A549 (cell line): ENCODE measurements at places on chromosomes 4 and X. TPM values are rescaled to one million over a fixed set of nuclear protein-coding genes. Genes with fewer than 3 reads are reported as not detected.

DNA sequence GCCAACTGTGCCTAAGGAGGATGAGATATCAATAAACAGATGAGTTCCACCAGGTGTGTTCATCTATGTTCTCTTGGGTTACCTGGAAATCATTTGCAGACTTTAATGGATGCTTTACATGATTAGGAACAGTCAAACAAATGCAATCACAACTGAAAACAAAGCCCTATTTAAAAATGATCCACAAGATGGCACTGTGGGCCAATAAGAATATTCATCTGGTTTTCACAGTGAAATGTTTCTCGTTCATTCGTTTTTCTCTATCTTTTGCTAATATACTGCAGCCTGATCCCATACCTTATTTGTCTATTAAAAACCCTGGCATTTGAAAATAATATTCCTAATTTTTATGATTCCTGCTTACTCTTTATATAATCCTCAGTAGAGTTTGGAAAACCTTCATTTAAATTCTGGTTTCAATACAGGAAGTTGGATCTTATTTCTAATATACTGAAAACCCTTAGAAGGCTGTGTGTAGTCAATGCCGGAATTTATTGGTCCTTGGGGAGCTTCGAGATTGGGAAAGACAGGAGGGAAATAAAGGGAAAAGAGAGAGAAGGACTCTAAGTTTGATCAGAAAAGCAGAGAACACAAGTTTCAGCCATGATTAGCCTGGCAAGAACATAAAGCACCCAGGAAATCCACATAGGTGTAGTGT is 63.8 kb upstream of the TAPT1 start:
- DNase-seq, result peak; percentile 17

DNA sequence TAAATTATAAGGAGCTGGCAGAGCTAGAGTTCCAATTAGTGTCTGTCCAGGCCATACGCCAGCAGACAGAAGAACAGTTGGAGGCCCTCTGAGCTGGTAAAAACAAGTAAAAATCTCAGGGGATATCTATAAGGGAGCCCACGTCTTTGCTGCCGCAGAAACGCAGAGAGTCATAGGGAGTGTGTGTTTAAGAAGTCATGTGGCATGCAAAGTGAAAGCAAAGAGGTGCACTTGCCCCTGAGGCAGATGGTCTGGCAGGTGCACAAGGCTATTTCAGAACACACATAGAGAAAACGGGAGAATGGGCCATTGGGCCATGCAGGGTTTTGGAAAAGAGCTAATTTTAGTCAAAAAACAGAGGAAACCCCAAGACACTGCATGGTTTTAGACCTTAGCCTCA is 92.7 kb downstream of the NAP1L3 start:
- DNase-seq, result no peak

GRCh38 chr4:188839704-188840103 is 700.5 kb downstream of the TRIML1 start:
- DNase-seq, result no peak

DNA sequence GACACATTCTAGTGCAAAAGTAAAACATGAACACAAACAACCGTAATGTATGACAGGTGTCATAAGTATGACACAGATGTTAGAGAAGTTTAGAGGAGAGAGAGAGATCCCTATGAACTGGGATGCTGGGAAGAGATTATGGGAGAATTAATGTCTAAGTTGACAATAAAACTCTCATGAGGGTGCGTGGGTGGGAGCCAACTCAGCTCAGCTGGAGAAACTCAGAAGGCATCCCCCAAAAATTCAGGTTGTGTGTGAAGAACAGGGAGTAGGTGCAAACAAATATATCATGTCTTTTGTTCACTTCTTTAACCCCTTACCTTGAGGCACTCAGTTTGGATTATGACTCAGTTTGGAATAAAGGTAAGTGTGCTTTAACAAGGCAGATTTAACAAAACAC is 484.1 kb downstream of the INPP4B start:
- no peak for DNase-seq

- no peak for DNase-seq
Measured at GRCh38 chr4:173289353-173289727, 44.8 kb downstream of the HMGB2 start.

- DNase-seq, result no peak
Measured at GRCh38 chr4:5705647-5706320, 2.6 kb downstream of the EVC2 start.

- DNase-seq, result peak; percentile 52
Measured at GRCh38 chrX:110146521-110146920, 143.6 kb downstream of the TMEM164 start.

DNA sequence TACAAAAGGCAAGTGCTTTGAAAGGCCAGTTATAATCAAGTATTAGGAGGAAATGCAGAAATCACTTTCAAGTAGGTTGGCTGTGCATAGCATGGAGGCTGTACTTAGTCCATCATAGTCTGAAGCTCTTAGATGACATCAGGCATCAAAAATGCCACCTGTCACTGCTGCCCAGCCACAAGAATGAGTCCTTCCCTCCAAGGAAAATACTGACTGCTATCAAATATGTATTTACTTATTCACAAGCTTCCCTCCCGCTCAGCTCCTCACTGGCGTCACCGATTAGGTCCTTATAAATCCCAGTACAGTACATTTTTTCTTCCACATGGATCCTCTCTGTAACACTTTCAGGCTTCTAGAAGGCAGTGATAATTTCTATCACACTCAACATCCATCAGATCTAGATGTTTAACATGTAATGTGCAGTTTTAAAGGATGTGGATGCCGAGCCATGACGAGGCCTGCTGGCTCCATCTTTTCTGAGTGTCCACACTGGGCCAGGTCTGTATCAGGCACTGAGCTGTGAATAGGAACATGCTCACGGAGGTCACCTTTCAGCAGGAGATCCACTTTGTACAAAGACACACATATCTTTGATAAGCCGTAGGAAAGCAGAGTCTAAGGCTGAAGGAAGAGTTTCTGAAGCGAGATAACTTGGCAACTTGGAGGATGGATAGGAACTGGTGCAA is 121.9 kb downstream of the PALLD start:
- peak; percentile 52 for DNase-seq

DNA sequence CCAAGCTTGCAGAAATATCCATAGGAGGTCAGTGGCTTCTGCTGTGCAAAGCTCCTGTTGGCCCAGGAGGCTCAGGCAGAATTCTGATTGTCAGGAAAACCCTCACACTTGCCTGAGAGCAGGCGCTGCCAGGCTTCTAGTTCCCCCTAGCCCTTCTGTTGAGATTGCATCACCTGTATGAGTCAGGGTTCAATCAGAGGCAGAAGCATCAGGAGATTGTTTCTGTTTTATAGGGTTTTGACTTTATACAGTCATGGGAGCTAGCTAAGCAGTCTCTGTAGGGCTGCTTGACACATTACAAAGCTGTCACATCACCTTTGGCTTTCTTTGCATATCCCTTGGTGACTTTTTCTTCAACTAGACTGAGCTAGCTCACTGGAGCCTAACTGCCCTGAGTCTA is 27.8 kb downstream of the DIPK2B start:
- peak; percentile 55 for DNase-seq

DNA sequence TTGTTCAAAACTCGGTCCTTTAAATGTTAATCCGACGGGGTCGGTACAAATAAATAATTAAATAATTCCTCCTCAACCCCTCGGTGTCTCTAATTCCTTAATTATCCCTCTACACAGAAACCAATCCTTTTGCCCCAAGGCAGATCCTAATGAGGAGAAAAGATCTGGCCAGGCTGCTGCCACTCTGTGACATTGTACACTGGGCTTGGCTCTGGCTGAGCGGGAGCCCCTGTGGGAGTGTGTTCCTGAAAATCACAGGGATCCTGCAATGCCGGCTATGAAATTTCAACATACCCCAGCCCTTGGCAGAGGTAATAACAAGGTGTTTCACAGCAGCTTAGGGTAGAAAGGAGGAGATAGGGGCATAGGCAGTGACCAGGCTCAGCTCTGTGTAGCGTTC is 96.0 kb downstream of the DHRSX start:
- DNase-seq, result no peak

DNA sequence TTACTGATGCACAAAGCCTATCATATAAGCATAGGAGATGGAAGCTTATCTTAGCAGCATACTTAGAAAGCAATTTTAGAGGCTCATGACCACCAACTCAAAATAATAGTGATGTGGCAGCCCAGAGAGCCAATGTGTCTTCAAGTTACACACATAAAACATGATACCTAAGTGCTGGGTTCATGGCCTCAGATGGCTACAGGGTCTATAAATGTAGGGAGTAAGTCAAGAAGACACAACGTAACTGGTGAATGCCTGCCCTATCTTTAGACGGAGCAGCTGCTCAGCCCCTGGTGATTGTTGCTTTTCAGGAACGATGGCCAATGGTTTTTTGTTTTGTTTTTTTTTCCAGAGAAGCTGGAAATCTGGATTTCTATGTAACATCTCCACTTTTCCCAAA is 42.8 kb downstream of the RNF150 start:
- no peak for DNase-seq

- DNase-seq, result no peak
Measured at GRCh38 chrX:37686369-37686995, 891 bp downstream of the XK start.

- no peak for DNase-seq
Measured at GRCh38 chrX:82585868-82586267, 922.2 kb upstream of the POU3F4 start.

GRCh38 chr4:148225639-148226038 is 216.6 kb downstream of the NR3C2 start:
- no peak for DNase-seq

GRCh38 chrX:130174045-130174704 is 2.4 kb downstream of the RAB33A start:
- DNase-seq, result no peak

- no peak for DNase-seq
Measured at GRCh38 chr4:168021666-168022065, 70.7 kb upstream of the ANXA10 start.

DNA sequence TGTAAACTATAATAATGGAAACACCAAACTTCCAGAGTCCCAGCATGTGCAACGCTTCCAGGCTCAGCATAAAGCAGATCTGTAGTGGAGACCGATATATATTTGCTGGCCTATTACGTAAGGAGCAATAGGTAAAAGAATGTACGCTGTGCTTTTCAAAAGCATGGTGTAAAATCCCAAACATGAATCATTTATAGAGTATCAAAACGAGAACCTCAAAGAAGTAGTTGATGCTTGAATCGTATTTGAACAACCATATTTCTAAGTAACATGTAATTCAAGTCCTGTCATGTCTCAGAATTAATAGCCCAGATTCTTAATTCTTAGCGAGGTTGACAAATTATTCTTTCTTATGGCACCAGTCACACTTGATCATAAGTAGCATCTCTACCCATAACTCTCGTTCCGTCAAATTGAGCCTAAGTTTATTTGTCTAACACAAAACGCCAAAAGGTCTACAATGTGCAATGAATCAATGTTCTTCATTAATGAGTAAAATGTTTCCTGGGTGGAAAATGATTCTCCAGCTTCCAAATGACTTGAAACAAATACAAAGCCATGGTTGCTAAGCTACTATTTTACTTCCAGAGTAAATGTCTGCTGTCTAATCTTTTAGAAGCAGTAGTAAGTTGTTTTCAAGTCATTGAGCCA is 811.5 kb upstream of the FRG1 start:
- DNase-seq, result no peak

NFXL1 gene
- 7.1 to 8.4 TPM (median 7.1 TPM) in 3 replicates for polyA plus RNA-seq

WDR17 gene
- 2.1 to 2.4 TPM (median 2.1 TPM) in 3 replicates for polyA plus RNA-seq

MAPK10 gene
- 0.64 to 1.4 TPM (median 1.1 TPM) in 3 replicates for polyA plus RNA-seq

RBM41 gene
- 16.2 to 17.7 TPM (median 17.1 TPM) in 3 replicates for polyA plus RNA-seq

DAPP1 gene
- not detected in 3 replicates for polyA plus RNA-seq

C4orf33 gene
- 8.6 to 9.9 TPM (median 9.6 TPM) in 3 replicates for polyA plus RNA-seq

RASL11B gene
- 0.04 to 0.12 TPM (median 0.07 TPM) in 3 replicates for polyA plus RNA-seq

NXT2 gene
- 11.9 to 14.3 TPM (median 13.5 TPM) in 3 replicates for polyA plus RNA-seq

SH3RF1 gene
- 7.4 to 8.2 TPM (median 8.0 TPM) in 3 replicates for polyA plus RNA-seq

EGFL6 gene
- not detected in 3 replicates for polyA plus RNA-seq
